Inflammatory macrophage treated with lipopolysaccharide for 4 hours (primary cell): ENCODE measurements at places on chromosomes 3 and 15.

- no peak for DNase-seq
Measured at GRCh38 chr3:114112696-114113095, 56.2 kb downstream of the QTRT2 start.

- no peak for DNase-seq
Measured at GRCh38 chr3:189166321-189166720, 5.5 kb upstream of the TPRG1 start.

DNA sequence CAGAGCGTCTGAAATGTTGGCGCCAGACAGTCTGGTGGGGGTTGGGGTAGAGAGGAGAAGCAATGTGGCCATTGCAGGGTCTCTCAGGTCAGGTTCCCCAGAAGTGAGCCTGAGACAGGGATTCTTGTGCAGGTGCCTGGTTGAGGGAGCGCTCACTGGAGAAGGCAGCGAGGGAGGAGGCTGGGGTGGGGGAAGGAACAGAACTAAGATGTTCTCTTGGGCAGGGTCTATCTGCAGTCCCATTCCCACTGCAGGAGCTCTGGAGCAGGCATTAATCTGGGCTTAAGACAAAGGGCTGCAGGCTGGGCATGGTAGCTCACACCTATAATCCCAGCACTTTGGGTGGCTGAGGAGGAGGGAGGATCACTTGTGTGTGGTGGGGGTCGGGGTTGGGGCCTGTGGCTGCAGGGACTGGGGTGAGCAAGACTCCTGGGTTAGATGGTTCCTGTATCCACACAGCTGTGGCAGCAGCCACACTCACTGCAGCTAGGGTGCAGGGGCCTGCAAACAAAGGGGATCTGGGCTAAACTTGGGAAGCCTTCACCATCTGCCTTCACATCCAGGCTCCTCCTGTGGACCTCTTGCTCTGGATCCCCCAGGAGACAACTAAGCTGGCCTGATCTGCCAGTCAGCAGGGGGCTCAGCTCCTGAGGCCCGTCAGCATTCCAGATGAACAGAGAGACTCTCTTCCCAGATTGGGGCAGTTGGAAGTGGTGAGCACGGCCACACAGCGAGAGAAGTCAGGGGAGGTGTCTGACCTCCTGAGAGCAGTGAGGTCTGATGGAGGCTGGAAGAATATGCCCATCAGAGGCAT, 172.5 kb downstream of the ABHD5 start:
- no peak for DNase-seq

DNA sequence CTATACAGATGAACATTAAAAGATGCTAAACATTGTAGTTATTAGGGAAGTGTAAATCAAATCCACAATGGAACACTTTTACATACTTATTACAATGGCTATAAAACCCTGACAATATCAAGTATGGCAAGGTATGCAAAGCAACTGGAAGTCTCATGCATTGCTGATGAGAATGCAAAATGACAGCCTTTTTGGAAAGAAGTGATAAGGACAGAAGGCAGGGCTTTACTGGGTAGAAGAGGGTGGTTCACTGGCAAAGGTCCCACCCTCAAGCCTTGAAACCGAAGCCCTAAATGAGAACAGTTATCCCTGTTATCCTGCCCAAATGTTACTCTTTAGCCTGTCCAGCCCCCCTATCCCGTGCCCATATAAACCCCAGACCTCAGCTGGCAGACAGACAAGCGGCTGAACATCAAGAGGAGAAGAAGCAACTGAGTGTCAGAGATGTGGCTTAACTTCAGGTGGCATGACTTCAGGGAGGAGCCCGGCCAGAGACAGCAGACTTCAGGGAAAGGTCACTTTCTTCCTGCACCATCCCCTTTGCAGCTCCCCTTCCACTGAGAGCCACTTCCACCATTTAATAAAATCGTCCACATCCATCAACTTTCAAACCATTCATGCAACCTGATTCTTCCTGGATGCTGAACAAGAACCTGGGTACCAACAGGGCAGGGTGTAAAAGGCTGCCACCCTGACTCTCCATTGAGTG, 732 bp upstream of the GCSAM start:
- no peak for DNase-seq

- no peak for DNase-seq
Measured at GRCh38 chr3:52246264-52246620, 683 bp downstream of the PPM1M start.
